ENCODE measurements at places on chromosomes 1 and 21.

DNA sequence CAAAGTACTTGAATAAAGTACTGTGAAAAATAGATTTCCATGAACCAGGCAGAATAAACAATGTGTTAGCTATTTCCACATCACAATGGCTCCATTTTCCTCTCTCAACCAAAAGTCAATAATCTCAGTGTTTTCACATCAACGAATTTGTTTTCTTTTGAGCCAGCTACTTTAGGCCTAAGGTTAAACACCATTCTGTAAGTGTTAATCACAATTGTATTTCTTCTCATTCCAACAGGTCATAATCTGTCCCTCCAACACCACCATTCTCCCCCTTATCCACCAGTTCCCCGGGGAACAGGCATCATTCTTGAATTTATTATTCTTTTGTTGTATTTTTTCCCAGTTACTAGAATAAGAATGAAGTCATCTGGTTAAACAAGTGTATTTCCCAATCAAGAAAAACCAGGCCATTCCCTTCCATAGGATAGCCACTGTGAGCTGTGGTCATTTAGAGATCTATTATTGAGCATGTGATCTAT, 66.2 kb upstream of the PALMD start:
- DNase-seq: no peak

DNA sequence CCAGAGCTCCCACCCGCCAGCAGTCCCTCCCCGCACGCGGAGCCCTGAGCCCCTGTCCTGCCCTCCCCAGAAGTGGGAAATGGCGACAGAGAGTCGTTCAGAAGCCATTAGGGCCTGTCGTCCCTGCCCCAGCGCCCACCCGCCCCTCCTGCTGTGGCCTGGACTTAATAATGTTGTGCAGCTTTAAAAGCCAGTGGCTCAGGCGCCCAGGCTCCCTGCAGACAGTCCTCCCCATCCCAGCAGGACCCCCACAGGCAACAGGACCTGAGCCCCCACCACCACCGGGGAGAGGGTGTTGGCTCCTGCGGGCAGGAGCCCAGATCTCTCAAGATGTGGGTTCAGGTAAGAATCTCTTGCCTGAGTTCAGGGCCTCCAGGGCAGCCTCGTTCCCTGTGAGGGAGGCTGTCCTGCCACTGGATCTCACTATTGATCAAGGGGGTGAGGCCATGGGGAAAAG, 125.3 kb upstream of the RUNX3 start:
- no peak for DNase-seq

DNA sequence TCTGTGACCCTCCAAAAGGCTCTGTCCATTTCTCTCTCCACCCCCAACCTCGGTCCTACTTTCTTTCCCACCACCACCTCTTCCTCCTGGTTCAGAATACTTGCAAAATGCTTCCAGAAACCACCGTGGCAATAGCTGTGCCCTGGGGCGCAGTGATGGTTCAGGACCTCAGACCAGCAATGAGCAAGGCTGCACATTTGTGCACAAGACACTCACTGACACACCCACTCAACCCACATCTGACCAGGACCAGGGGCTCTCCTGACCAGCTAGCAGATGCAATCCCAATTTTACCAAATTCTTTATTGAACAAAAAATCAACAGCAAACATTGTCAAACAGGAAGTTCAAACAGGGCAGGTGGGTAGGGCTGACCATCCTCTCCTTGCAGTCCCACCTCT, 25.7 kb downstream of the SPOCD1 start:
- no peak for DNase-seq

DNA sequence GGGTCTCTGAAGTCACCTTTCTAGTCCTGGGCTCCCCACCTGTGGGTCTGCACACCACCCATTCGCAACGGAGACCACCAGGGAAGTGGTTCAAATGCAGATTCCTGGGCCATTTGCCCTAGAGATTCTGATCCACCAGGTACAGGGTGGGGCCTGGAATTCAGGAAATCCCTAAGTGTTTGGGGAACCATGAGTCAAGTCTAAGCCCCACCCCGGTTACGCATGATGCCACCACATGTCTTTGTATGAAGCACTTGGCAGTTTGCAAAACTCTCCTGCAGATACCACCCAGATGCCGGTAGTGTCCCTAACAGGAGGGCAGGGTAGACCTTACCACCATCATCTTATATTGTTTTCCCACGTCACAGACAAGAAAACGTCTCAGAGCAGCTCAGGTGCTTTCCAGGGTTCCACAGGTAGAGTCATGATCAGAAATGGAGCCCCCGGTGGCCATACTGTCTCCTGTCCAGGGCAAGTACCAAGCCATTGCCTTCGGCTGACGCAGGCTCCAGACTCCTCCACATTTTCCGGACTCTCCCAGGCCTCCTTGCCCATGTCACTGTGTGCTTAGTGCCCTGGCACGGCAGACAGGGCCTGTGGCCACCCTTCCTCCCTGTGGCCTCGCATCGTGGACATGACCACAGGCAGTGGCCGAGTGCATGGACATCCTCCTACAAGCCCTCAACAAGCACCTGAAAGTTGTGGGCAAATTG, 89.2 kb upstream of the TMEM51 start:
- no peak for DNase-seq

DNA sequence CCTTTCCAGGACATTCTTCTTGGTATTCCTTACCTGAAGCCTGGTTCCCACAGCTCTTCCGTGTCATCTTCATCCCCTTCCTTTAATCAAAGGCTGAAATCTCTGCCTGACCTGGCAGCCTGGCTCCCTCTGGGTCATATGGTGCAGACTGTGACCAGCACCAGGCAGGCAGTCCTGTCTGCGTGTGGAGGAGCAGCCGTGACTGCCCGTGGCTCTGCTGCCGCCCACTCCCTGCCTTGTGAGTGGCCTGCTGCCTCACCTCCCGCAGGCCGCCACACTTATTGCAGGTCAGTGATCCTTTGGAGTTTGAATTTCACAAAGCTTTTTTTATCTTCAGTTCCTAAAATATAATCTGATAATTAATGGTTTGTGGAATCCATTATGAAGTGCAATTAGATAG, 36.2 kb upstream of the EPHA8 start:
- no peak for DNase-seq

- DNase-seq: no peak
These were observed 31.0 kb upstream of the COG2 start for GRCh38 chr1:230611128-230611877.
